ENCODE measurements at places on chromosomes 6 and 20.

DNA sequence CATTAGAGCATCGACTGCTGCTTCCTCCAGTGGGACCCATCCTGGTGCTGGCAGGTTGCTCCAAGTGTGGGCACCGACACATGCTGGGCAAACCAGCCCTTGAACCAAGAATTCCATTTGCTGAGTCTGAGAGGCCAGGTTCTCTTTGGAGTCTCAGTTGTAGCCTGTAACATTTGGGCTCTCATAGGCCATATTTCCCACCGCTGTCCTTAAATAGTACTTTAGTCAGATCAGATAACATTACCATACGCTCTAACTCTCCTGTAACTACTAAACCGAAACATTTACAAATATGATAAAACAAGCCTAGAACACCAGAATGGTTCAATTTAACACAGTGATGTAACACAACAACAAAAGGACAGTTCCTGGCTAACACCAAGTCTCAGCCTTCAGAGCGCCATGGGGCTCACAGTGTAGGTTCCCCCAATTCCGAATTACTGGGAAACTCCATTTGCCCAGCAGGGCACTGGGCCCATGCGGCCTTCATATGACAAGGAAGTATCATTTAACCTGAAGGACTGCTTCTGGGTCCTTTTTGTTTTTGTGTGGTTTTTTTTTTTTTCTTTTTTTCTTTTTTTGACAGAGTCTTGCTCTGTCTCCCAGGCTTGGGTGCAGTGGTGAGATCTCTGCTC is 28.4 kb upstream of the CD93 start:
- no peak for DNase-seq

- peak; percentile 61 for DNase-seq
These were observed 729 bp downstream of the SMOC2 start for GRCh38 chr6:168441434-168442391.

DNA sequence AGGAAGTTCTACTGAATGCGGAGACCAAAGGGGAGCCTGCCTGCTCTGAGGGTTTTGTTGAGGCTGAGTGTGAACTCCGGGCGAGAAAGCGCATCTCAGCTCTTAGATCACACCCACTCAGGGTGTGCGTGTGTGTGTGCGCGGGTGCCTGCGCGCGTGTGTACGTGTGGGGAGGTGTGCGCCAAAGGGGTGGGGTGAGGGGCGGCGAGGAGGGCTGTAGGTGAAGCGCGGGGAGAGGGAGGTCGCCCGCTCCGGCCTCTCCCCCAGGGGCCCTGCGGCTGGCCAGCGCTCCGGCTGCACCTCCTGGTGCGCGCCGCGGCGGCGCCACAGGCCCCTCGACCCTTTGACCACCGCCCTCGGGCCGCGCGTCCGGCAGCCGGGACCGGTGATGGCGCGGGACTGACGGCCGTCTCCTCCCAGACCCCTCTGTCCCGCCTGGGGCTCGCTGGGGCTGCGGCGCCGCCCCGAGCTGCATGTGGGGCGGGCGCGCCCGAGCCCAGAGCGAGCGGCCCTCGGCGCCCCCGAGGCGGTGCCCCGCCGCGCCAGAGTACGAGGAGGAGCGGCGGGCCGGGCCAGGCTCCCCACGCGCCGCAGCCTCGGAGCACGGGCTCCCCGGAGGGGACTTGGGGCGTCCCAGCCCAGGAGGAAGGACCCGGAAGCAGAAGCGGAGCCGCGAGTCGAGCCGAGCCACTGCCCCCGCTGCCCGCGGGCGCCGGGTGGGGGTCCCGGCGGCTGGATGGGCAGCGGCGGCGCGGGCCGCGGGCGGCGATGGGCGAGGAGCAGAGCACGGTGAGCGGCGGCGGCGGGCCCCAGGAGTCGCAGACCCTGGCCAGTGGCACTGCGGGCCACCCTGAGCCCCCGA is at the start of gene RNF217:
Gene RNF217 (plus strand): TSS at position 661 of the 862 bp plus-strand sequence. CDS start 108 bp downstream, at position 769.
- peak; percentile 77 for DNase-seq

GRCh38 chr6:45175272-45175671 is 152.9 kb upstream of the RUNX2 start:
- DNase-seq = no peak

GRCh38 chr20:15863735-15864134 is 709.5 kb downstream of the KIF16B start:
- DNase-seq = no peak

DNA sequence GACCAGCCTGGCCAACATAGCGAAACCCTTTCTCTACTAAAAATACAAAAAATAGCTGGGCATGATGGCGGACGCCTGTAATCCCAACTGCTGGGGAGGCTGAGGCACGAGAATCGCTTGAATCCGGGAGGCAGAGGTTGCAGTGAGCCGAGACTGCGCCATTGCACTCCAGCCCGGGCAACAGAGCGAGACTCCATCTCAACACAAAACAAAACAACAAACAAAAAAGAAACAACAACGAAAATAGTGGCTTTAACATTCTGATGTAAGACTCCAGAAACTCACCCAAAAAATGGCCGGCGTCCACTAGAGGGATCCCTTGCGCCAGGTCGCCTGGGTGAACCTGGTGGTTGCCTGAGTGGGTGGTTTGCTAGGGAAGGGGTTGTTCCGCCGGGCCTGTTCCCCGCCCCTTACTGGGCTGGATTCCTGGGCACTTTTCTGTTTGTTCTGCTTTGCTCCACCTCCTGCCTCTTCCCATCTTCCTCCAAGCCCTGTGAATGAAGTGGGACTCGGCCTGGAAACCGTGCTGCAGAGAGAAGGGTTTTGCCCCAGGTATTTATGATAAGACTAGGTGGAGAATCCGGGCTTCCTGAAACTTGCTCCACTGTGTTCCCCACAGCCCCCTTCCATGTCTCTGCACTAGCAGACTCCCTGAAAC is 1.5 kb downstream of the PABPC1L start:
- DNase-seq = peak; percentile 80

All from H1 (cell line).